ENCODE measurements at places on chromosomes 7 and 10. TPM values are rescaled to one million over a fixed set of nuclear protein-coding genes. Genes with fewer than 3 reads are reported as not detected.

Gene UPK3B
- not detected for total RNA-seq

Gene FAM24A
- total RNA-seq, result not detected

Gene CCL24
- total RNA-seq, result 0.94 TPM

Gene OR2A7
- total RNA-seq, result 1.5 TPM

Gene MSMB
- not detected for total RNA-seq

Gene GJD4
- total RNA-seq, result not detected

Gene EMX2
- total RNA-seq, result 1.2 TPM

Gene HOXA9
- total RNA-seq, result not detected

Gene CYP26C1
- total RNA-seq, result not detected

Gene CASD1
- total RNA-seq, result 31.3 TPM

Gene SPDYE6
- not detected for total RNA-seq

Gene ZNF679
- not detected for total RNA-seq

Gene LSM5
- 19.9 TPM for total RNA-seq

Gene FERD3L
- total RNA-seq, result not detected

Gene ERVW-1
- not detected for total RNA-seq

Gene CHST15
- 63.5 TPM for total RNA-seq

Gene RASA4B
- total RNA-seq, result 34.3 TPM

Gene MARCHF5
- total RNA-seq, result 16.0 TPM

Gene SLC18A3
- 0.12 TPM for total RNA-seq

Gene OR6B1
- total RNA-seq, result not detected

Gene KCND2
- 0.40 TPM for total RNA-seq

Gene OR13A1
- not detected for total RNA-seq

Gene NUPR2
- total RNA-seq, result not detected

Gene BCCIP
- total RNA-seq, result 44.6 TPM

Measured in gastroesophageal sphincter (tissue), 4 donors.